ENCODE measurements at places on chromosomes 16 and 17.

- no peak for DNase-seq
Observed at GRCh38 chr16:57540906-57541753, 1.3 kb upstream of the ADGRG5 start.

DNA sequence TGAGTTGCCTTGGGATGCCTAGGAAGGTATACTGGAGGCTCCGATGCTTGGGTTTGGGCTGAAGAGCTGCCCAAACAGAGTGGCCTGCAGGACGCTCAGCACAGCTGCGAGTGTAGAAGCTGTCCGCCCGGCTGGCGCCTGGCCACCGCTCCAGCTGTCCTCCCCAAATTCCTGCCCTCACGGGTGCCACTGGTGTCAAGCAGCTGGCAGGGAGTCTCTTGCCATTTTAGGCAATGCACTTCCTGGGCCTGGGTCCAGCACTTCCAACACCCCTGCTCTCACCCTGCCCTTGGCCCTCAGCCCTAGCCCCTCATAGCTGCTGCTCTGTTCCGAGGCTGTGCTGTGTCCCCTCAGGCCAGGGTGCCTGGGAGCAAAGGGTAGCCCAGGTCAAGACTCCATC lies 5.2 kb upstream of the PKMYT1 start:
- no peak for DNase-seq

DNA sequence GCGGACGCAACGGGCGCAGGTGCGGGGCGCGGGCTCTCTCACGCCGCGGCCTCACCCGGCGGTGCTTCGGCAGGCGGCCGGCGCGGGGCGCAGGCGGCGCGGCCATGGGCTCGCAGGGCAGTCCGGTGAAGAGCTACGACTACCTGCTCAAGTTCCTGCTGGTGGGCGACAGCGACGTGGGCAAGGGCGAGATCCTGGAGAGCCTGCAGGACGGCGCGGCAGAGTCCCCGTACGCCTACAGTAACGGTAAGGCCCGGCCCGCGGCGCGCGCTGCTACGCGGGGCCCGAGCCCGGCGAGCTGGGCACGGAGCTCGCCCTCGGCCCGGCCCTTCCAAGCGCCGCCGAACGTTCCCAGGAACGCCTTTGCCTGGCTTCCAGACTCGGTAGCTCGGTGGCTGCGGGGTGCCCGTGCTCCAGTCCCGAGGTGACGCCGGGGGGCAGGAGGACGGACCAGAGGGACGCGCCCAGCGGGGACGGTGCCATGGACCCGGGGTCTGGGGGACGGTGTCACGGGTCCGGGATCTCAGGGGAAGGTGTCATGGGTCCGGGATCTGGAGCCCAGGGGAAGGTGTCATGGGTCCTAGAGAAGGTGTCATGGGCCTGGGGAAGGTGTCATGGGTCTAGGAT lies 435 bp downstream of the RAB40C start:
- DNase-seq, result peak; percentile 41

DNA sequence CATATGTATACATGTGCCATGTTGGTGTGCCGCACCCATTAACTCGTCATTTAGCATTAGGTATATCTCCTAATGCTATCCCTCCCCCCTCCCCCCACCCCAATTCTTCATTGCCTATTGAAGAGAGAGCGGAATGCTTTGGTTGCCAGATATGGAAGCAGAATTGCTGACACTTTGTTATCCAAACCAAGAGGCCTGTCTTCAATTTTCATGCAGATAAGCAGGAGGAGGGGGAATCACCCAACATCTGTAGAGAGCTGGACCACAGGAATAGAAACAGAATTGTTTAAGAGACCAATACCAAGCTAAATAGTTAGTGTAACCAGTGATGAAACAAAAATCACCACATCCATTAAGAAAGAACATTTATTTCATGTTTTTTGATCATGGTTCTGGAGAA lies 7.1 kb downstream of the ASPA start:
- DNase-seq, result no peak

- peak; percentile 37 for DNase-seq
Observed at GRCh38 chr16:89920723-89921122, 2.1 kb downstream of the MC1R start.

DNA sequence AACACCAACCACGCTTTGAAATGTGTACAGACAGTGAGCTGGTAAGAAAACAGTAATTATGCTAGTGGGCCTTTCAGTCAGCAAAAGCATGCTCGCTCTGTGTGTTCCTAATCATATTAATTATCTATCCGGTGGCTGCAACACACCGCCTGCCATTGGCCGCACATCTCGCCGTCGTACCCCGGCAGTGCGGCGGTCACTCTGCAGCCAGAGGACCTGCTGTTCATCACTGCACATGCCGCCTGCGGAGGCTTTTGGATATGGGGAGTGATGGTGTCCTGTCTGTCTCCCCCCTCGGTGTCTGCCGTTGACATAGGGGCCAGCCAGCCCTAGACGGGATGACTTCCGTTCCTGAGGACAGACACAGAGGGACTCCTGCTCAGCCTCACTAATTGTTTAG lies 68.5 kb downstream of the RPA1 start:
- no peak for DNase-seq

GRCh38 chr16:85602402-85603202 lies 10.5 kb upstream of the GSE1 start:
- no peak for DNase-seq

- no peak for DNase-seq
Observed at GRCh38 chr17:42917236-42917603, 16.6 kb downstream of the G6PC1 start.

GRCh38 chr16:53896722-53897121 lies 192.8 kb downstream of the FTO start:
- DNase-seq, result no peak

DNA sequence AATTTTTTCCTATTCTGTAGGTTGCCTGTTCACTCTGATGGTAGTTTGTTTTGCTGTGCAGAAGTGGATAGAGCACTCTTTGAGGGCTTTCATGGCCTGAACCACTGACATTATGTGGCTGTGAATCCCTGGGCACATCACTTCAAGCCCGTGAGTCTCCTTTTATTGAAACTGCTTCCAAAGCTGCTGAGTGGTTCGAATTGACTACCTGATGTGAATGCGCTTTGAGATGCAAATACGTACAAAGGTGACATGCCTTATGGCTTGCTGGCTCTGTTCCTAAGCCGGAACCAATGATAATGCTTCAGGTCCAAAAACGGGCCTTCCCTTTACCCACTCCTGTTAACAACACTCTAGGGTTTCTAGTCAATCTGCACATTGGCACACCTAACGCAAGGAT lies 34.3 kb downstream of the ASPA start:
- no peak for DNase-seq

GRCh38 chr16:47284999-47285398 lies 141.3 kb upstream of the NETO2 start:
- no peak for DNase-seq

- DNase-seq, result no peak
Observed at GRCh38 chr16:3171181-3171854, 16.7 kb upstream of the OR1F1 start.

GRCh38 chr17:73481676-73482075 lies 162.6 kb downstream of the SDK2 start:
- no peak for DNase-seq

DNA sequence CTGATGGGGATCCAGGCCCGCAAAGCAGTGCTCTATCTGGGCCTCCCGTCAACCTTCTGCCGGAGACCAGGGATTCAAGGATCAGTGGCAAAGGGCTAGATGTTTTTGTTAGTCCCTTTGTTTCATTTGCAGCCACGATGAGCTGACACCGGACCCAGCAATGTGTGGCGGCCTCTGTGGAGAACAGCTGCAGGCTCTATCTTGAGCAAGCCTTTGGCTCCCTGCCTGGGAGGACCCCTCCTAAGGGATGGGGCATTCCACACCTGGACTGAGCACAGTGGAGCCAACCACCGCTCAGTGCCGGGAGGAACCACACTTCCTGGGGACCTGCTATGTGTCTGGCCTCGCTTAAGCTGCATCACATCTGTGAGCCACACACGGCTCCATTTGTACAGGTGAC lies 215.8 kb downstream of the RBFOX3 start:
- no peak for DNase-seq

- peak; percentile 65 for DNase-seq
Observed at GRCh38 chr17:58232707-58233156, 5.7 kb upstream of the LPO start.

DNA sequence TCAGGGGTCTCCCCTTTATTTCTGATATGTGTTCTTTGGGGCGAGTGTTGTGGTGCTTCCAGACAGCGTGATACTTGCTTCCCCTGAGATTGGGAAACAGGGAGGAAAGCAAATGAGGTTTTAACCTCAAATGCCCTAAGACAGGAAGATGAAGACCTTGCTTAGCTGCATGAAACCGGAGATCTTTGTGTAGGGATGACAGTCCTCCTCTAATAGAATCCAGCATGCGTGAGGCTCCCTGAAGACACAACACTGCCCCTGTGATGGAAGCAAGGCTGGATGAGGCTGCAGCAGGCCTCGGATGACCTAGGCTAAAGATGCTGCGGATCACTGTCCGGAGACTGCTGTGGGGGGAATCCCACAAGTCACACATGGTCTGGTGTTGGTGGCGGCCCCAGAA lies 491.0 kb downstream of the CDH13 start:
- DNase-seq, result no peak

DNA sequence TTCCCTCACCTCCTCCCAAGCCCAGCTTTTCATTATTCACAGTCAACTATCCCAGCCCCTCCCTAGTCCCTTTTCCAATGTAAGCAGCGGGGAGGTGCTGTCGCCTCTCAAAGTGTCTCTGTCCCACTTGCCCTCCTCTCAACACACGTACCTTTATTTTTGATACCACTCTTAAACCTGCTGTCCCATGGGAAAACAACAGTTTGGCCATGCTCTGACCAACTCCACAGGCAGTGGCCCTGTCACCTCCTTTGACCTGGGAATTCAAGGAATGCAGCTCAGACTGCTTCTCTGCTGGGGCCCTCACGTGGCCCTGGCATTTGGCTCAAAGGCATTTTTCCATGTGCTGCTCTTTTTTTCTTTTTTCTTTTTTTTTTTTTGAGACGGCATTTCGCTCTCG lies 4.2 kb downstream of the LYRM9 start:
- DNase-seq, result no peak

GRCh38 chr17:32349503-32349853 lies 479 bp upstream of the ZNF207 start:
- no peak for DNase-seq

DNA sequence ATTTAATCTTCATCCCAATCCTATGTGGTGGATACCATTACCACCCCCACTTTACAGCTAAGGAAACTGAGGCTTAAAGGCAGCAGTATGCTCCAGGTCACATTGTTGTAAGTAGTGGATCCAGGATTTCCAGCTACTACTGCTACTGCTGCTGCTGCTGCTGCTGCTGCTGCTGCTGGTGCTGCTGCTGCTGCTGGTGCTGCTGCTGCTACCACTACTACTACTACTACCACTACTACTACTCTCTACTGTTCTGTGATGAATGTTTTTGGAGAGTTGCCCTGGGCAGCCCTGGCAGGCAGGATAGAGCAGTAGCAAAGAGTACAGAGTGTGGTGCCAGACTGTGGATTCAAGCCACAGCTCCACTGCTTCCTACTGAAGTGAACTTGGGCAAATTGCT lies 49.3 kb upstream of the SLC12A3 start:
- no peak for DNase-seq

GRCh38 chr17:81734405-81735263 lies 22.6 kb downstream of the SLC25A10 start:
- DNase-seq, result no peak

DNA sequence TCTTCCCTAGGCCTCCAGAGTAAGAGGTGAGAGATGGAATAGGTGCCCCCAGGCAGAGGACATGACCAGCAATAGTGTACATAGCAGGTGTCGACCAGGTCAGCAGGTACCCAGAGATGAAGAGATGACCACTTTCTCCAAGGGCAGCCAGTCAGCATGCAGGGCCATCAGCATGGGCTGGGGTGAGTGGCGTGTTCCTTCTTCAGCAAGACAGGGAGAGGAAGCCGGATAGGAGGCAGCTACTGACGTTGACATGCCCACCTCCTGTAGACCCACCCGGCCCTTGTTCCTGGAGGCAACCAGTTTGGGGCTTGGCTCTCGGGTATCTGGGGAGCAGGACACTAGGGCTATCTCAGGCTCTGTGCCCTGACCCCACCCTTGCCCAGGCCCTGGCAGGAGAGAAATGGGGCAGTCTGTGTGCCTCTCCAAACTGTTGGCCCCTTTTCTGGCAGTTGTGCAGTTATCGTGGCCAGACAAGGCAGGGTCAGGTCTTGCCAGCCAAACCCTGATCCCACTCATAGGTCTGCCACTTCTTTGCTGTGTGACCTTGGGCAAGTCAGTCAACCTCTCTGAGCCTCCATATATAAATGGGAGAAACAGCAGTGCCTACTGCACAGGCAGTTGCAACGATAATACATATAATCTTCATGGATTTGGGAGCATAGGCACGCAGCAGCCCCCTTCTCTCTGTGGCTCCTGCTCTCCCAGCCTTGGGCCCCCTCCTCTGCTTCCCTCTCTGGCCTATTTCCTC lies 1.4 kb upstream of the NDRG4 start:
- no peak for DNase-seq

GRCh38 chr17:5446786-5447185 lies 7.8 kb upstream of the C1QBP start:
- DNase-seq, result no peak

DNA sequence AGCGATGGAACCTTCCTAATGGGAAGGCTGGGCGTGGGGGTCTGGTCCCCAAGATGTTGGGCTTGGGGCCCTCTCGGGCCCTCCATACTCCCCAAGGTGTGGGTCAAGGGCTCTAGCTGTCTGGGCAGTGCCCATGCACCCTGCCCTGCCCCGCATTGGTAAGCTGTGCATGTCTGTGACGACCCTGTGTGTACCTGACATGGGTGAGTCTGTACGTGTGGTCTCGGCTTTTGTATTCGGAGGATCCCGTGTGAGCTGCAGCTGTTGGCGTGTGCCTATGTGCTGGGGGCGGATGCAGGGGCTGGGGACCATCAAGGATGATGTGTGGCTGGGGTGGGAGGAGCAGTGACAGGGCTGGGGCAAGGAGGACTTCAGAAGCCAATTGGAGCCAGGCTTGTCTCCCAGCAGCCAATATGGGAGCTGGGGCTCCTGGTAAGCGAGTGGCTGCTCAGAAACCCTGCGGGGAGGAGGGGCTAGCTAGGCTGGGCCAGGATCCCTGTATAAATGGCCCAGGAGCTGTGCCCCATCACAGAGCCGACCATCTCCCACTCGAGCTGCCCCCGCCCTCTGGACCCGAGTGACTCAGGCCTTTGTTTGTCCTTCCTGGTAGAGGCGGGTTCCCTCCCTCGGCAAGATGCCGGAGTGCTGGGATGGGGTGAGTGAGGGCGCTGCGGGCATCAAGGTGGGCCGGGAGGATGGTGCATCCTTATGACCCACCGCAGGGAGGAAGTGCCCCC lies at the start of gene NDRG4:
NDRG4 (plus strand) TSS at position 529 of the 737 bp plus-strand sequence; CDS start at position 635, 106 bp downstream.
- peak; percentile 91 for DNase-seq

- no peak for DNase-seq
Observed at GRCh38 chr17:56624912-56625311, 31.4 kb downstream of the NOG start.

GRCh38 chr17:40320756-40321523 lies 12.0 kb downstream of the RARA start:
- DNase-seq, result no peak

GRCh38 chr17:81090361-81091136 lies 55.6 kb downstream of the BAIAP2 start:
- DNase-seq, result no peak

- no peak for DNase-seq
Observed at GRCh38 chr17:77356109-77356689, 215.4 kb downstream of the SEC14L1 start.

All from astrocyte of the spinal cord (primary cell).